ENCODE measurements at places on chromosomes 16 and 17. TPM values are rescaled to one million over a fixed set of nuclear protein-coding genes. Genes with fewer than 3 reads are reported as not detected.

CDK10 gene
- polyA plus RNA-seq: 108 TPM

TNFSF13 gene
- polyA plus RNA-seq: 19.2 TPM

TMEM235 gene
- polyA plus RNA-seq: 0.26 TPM

KCNJ18 gene
- not detected for polyA plus RNA-seq

KRT24 gene
- polyA plus RNA-seq: not detected

DNA sequence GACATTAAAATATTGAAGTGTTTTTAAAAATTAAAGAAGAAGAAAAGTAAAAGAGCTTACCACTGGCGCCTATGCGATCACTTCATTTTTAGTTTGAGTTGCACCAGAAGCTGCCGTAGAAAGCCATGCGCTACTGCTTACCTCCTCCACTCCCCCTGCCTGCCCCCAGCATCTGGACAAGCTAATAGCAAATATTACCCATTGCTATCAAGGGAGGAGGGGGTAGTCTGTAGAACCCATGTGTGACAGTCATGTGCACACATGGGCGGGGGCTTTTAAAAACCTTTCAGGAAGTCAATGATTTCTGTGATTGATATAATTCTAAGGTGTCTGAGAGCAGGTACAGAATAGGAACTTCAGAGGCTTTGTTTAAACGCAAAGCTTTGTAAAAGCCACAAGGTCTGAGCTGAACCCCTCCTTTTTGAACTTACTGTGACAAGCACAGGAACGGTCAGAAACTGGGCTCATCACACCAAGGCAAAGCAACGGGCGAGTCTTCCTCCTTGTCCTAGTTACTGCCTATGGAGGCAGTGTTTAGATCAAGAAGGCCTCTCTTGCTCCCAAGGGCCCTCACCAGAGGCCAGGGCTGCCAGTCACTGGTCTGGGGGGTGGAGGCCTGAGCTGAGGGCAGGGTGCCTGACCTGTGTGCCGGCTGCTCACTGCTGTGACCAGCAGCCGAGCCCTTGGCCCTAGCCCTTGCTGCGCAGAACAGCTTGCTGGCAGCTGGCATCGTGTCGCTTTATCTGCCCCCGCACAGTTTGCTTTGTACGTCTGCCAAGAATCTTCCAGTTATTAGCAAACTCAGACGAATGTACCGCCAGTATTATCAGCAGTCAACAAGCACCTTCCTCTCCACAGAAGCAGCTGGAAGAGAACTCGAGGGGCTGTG lies 15.0 kb downstream of the GINS2 start:
- DNase-seq: no peak

GRCh38 chr17:74379495-74380085 lies 12.3 kb downstream of the GPR142 start:
- DNase-seq: peak; percentile 96

DNA sequence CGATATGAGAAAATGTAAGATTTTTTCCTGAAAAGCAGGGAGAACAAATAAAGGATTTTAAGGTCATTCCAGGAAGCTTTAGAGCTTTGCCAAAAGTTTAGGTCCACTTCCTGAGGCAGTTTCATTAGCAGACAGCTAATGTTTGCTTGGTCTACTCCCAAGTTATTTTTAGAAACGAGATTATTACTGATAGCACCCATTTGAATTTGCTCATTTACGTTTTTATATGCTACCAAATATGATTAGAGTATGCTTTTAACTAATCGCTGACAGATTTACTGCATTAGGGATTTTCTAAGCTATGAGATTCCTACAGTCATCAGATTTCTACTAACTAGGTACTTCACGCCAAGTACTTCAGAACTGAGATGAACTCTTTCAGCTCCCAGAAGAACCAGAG lies 98.1 kb downstream of the WNT3 start:
- DNase-seq: no peak

DNA sequence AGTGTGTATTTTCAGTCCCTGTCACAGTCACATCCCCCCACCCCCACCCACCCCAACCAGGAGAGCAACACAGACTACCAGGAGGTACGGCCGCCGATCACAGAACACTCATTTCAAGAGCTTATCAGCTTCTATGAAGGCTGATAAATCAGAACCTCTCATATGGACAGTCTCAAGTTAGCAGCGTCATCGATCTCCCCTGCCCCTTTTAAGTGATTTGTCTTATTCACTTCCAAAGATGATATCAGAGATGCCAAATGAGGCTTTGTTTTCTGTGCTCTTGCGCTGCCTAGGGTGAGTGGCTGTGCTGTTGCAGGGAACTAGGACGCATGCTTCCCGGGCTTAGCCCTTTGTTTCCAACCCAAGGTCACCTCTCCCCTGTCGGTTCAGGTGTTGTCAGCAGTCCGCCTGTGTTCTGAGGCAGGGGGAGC lies 26.8 kb upstream of the PMFBP1 start:
- no peak for DNase-seq

- no peak for DNase-seq
Measured at GRCh38 chr16:65229191-65229662, 107.4 kb upstream of the CDH11 start.

DNA sequence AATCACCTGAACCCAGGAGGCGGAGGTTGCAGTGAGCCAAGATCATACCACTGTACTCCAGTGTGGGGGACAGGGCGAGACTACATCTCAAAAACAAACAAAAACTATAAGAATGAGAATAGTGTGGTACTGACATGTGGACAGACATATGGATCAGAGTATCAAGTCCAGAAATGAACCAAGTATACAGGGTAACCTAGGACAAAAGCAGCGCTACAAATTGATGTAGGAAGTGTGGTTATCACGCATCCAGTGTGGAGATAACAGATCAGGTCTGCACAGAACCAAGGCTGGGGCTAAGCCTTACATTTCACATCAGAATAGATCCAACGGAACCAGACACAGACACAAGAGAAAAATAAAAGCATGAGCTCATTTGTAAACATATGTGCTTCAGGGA lies 23.0 kb upstream of the C16orf95 start:
- DNase-seq: no peak

DNA sequence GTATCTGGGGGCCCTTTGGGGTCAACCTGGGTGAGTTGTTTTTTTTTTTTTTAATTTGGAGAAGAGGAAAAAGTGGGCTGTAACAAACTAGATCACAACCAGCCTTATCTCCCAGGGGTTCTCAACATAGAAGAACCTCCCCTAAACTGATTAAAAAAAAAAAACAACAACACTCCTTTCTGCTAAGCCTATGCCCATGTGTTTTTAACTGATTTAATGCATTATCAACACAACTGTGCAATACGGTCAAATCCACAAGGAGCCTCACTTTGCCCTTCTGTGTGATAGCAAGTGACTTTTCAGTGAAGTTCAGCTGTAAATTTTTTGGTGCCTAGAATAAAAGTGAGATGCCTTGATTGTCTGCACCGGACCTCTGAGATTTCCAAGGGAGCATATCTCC lies 646 bp downstream of the MYH11 start:
- DNase-seq: no peak

DNA sequence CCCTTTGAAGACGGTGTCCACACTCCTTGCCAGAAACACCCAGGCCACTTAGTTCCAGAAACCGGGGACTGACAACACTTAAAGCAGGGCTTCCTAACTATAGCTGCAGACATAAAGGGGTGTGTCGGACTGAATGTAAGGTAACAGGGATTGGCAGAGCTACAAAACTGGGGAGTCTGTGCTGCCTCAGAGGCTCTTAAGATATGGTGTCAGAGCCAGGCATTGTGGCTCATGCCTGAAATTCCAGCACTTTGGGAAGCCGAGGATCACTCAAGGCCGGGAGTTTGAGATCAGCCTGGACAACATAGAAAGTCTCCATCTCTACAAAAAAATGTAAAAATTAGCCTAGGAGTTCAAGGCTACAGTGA lies 14.2 kb upstream of the NLRC3 start:
- DNase-seq: no peak
